ENCODE measurements at places on chromosomes 6 and 20. TPM values are rescaled to one million over a fixed set of nuclear protein-coding genes. Genes with fewer than 3 reads are reported as not detected.

Gene SIRPD
- not detected for total RNA-seq

Gene FAM184A
- 12.1 TPM for total RNA-seq

DNA sequence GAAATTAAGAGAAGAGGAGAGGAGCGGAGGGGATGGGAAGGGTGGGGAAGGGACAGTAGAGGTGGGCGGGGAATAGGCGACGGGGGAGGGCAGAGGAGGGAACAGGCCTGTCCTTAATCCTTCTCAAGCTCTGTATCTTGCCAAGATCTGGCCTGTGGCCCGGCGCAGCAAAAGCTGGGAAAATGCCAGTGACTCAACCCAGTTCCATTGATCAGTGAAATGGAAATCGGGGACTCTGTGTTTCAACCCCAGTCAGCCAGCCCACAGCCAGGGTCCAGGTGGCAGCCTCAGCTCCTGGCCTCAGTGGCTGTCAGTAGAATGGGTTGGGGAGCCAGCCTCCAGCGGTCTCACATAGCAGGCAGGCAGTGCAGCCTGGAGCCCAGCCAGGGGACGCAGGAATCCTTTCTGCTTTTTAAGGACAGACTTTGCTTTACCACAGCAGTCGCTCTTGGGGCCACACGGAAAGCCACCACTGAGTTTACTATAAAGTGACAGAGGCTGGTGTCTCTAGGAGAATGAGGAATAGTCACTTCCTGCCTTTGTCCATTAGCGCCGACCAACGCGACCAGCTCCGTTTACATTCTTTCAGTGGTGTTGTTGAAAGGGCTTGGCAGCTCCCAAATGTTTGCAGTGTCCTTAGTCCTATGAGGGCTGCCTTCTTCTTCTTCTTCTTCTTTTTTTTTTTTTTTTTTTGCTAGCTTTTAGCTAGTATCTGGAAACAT, 128.0 kb downstream of the RIN2 start:
- DNase-seq: no peak

DNA sequence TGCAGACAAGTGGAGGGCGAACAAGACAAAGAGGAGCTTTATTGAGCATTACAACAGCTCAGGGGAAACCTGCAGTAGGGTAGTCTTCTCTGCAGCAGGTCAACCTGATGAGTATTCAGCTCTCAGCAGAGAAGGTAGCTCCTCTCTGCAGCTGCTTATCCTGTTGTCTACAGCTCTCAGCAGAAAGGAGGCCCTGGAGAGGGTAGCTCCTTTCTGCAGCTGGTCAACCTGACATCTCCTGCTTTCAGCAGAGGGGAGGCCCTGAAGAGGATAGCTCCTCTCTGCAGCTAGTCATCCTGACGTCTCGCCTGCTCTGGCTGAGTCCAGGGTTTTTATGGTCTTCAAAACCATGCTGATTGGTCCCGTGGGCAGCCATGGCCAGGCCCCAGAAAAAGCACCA, 113.6 kb downstream of the CD24 start:
- DNase-seq: no peak

DNA sequence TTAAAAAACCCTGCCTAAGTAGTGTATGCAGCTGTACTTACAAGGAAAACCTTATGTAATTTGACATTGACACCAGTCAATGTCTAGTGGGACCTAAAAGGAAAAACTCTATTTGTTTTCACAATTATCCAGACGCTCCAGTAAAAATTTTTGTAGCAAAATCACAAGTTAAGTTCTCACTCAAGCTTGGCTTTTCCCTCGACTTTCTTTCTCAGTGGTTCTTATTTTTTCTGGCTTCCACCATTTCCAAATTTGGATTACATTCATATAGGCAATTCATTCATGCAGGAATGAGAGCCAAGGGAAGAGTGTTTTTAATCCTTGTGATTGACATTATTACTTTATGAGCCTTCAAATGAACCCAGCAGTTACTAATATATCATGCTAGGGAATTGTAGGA, 66.0 kb upstream of the ADGRG6 start:
- DNase-seq: no peak

Gene CDH22
- 0.39 TPM for total RNA-seq

DNA sequence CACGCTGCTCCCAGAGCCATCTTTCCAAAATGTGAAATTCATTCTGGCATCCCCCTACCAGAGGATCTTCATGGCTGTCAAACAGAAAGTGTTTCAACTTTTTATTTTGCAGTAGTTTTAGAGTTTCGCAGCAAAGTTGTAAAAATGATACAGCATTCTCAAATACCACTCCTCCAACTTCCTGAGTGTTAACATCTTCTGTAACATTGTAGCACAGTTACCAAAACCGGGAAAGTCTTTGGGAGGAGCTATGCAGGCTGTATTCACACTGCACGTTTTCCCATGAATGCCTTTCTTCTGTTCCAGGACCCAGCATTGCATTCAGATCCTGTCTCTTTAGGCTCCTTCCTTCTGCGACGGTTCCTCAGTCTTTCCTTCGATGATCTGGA, 30.1 kb downstream of the CDYL start:
- no peak for DNase-seq

- no peak for DNase-seq
Measured at GRCh38 chr20:45037050-45037449, 63.9 kb downstream of the KCNS1 start.

- DNase-seq: no peak
Measured at GRCh38 chr6:20447581-20448132, 46.0 kb downstream of the E2F3 start.

- DNase-seq: no peak
Measured at GRCh38 chr6:110326609-110327008, 31.5 kb downstream of the METTL24 start.

DNA sequence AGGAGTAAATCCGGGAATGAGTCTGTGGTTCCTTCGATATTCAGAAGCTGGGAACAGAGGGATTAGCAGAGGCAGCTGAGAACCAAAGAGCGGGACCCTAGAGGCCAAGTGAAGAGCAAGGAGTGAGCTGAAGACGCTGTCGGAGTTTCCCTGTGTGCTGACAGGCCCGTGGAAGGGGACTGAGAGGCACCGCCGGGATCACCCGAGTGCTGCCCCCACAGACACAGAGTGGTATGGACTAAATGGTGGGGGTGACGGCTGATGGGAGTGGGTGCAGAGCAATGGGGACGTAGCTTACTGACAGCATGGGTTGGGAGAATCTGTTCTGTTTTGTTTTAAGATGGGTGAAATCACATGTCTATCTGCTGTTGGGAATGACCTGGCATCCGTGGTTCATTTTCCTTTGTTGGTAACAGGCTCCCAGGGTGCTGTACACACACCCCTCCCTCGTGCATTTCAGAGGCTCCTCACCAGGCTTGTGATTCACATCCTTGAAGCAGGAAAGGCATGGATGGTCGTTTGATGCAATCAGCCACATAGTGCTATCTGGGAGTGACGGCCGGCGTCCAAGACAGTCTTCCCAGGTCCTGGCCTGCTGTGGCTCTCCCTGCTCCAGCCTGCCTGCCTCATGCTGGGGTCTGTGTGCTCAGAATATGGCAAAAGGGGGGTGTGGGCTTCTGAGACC, 97.4 kb downstream of the THBS2 start:
- DNase-seq: no peak

DNA sequence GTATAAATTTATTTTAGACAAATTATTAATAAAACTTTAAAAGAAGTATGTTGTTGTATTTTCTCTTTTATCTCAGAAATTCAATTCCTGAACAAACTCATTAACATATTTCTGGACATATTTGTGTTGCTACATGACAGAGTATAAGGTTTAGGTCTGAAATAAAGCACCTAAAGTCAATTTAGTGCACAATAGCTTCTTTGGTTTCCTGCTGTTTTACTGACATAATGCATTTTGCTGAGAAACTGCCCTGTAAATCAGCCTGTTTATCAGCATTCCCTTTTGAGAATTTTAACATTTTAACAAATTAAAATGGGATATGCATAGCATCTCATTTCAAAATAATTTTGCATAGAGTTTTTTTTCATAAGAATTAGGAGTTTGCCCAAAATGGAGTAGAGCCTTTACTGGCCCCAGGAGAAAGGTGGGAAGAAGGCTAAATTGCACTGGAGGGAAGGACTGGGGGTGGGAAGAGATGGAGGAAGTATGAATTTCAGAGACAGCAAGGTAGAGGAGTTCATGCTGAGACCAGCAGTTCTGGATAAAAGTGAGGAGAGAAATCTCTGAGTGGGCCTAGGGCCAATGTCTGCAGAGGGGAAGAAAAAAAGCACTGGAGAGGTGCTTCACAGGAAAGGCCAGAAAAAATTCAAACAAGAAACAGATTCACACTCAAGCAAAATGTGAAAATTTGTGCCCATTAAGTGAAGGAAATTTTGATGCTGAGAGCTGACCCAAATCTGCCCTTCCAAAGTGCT, 324.2 kb upstream of the HSF2 start:
- no peak for DNase-seq

DNA sequence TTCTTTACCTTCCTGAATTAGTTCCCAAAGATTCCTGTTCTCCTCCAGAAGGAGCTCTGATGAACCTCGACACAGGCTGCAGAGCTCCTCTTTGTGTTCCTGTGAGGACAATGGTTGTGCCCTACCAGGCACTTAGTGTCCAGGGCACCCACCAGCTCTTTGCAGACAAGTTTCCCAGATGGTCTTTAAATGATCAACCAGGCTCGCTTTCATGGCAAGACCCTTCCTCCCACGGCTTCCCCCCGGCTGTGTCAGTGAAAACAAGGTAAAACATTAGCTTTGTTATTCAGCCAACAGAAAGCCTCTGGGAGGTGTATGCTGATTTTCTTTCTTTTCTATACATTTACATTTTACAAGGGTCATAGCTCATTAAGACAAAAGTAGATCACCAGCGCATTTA, 32.3 kb upstream of the CNKSR3 start:
- peak; percentile 83 for DNase-seq

DNA sequence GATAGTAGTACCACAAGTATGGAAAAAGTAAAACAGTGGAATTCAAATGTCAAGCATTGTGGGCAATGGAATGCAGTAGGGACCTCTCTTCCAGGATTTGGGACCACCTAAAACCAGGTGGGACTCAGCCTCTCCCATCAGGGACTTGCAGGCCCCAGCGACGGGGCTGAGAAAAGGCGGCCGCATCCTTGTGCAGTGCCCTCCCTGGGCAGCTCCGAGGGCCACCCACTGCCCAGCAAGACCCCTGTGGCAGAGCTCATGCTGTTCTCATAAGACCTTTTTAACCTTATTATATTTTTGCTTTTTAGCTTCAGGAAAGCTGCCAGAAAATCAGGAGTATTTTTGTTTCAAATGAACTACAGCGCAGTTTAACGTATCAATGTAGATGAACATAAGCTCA, 142.6 kb upstream of the RPS6KA2 start:
- no peak for DNase-seq

GRCh38 chr20:9186396-9186795, 117.5 kb downstream of the PLCB4 start:
- DNase-seq: no peak

- DNase-seq: no peak
Measured at GRCh38 chr20:42531508-42531961, 658.2 kb downstream of the PTPRT start.

DNA sequence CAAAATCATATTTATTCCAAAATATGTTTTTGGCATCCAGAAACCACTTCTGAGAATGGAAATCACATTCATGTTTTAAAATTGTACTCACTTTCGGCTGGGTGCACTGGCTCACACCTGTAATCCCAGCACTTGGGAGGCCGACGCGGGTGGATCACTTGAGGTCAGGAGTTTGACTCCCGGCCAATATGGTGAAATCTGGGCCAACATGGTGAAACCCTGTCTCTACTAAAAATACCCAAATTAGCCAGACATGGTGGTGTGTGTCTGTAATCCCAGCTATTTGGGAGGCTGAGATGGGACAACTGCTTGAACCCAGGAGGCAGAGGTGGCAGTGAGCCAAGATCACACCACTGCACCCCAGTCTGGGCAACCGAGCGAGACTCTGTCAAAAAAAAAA, 580.7 kb downstream of the MAFB start:
- no peak for DNase-seq

Gene PPP1R14C
- 0.61 TPM for total RNA-seq

GRCh38 chr6:14380901-14381828, 263.6 kb downstream of the CD83 start:
- DNase-seq: no peak

DNA sequence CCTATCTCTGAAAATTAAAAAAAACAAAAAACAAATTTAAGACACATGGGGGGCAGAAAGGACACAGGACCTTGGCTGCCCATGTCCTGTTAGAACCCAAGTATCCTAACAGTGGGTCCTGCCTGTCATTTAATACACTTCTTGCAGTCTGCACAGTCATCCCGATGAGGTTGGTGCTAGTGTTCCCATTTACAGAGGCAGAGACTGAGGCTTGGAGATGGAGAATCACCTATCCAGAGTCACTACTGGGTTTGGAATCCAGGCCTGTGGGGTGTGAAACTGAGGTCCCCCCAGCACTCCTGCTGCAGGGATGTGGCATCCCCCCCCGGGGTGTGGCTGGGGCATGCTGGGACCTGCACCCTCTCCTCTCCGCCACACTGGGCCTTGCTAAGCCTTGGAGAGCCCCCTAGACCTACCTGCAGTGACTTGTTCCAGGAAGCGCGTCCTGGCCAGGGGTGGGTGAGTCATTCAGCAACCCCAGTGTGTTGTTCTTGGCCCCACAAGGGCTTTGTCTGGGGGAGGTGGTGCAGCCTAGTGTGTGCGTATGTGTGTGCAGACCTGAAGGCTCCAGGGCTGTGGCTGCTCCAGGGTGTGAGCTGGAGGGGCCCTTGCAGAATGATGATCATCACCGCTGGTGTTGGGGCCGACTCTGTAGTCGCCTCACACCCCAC, 49.7 kb downstream of the BCAS4 start:
- no peak for DNase-seq

DNA sequence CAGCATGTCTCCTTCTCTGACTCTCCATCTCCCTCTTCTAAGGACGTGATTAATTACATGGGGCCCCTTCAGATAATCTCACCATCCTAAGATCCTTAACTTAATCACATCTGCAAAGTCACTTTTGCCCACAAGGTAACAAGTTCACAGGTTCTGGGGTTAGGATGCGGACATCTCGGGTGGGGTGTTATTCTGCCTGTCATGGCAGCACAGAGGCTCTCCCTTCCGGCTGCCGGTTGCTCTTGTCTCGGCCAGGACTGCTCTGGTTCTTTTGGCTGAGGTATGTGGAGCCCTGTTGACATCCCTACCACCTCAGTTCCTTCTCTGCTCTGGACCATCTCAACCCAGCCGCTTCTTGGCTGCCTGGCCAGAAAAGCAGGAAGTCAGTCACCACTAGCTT, 4.2 kb upstream of the CST11 start:
- DNase-seq: no peak

- DNase-seq: no peak
Measured at GRCh38 chr20:11912013-11912658, 5.6 kb upstream of the BTBD3 start.

Measured in H1 (cell line).